ENCODE measurements at places on chromosomes 12 and 14.

- DNase-seq: no peak
Observed at GRCh38 chr12:58720421-58720820, 199.9 kb downstream of the LRIG3 start.

DNA sequence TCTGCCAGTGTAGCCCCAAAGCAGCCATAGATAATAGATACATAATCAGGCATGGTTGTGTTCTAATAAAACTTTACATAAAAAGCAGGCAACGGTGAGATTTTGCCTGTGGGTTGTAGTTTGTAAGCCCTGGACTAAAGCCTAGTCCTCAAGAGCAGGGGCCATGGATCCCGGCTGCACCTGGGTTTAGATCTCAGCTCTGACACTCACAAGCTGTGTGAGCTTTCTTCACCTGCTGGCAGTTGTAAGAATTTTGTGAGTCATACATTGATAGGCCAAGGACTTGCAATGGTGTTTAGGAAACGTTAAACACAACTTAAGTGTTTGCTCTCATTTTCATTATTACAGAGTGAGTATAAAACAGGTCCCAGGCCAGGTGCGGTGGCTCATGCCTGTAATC, 395.8 kb upstream of the TBX3 start:
- DNase-seq: no peak

- peak; percentile 55 for DNase-seq
Observed at GRCh38 chr12:108337235-108338223, 1.6 kb downstream of the CMKLR1 start.

DNA sequence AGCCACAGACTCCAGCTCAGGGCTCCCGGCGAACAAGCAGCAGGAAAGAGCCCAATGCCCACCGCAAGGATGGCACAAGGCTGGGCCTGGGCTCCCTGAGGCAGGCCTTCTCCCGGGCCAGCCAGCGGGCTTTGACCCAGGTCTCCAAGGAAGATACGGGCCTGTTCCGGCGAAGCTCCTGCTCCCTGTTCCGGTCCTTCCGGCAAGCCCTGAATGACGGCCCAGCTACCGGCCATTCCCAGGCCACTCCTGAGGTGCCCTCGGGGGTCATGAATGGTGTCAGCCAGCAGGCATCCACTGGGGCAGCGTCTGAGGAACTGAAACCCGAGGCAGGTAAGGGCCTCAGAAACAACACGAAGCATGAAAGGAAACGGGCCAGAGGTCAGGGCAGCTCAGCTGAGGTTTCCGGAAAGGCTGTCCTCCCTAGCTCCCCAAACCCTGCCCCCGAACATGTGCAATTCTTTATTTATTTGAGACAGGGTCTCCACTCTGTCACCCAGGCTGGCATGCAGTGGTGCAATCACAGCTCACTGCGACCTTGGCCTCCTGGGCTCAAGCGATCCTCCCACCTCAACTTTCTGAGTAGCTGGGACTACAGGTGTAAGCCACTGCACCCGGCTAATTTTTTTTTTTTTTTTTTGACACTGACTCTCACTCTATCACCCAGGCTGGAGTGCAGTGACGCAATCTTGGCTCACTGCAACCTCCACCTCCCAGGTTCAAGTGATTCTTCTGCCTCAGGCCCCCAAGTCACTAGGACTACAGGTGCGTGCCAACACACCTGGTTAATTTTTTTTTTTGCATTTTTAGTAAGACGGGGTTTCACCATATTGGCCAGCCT, 6.0 kb downstream of the EXOC3L4 start:
- DNase-seq: no peak

- no peak for DNase-seq
Observed at GRCh38 chr12:9796346-9796745, 30.9 kb upstream of the KLRF1 start.

DNA sequence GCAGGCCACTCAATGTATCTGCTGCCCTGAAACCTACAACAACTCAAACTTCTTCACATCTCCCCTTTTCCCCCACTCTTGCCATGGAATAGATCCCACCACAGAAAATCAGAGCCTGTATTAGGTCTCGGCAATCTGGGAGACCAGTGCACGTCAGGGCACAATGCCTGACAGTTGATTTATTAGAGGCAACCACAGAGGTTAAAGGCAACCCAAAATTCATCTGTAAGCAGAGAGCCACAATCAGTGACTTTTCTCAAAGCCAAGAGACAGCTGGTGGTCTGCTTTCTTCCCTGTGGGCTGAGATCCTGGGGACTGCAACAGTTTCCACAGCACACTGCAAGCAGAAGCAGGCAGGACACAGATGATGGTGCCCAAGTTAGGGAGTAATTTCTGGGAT, 169.0 kb upstream of the NTF3 start:
- no peak for DNase-seq

- DNase-seq: no peak
Observed at GRCh38 chr12:13595536-13596443, 385.6 kb downstream of the GRIN2B start.

DNA sequence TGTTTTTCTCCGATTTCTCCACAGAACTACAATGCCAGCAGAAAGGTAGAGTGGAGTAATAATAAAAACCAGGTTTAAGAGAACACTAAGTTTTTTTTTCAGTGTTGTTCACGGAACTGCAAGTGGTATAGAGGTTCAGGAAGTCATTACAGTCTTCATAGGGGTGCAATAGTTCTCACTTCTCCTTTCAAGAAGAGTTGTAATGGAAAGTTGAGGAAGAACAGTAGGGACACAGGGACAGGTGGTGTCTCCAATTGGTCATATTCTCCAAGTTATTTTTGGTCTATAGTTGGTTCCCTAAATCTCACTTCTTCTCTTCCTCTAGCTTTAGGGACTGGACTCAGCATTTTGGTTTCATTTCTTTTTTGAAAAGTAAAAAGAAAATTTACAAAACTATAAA, 894.0 kb downstream of the NRXN3 start:
- DNase-seq: no peak

GRCh38 chr12:77723308-77723707, 107.4 kb upstream of the NAV3 start:
- no peak for DNase-seq

DNA sequence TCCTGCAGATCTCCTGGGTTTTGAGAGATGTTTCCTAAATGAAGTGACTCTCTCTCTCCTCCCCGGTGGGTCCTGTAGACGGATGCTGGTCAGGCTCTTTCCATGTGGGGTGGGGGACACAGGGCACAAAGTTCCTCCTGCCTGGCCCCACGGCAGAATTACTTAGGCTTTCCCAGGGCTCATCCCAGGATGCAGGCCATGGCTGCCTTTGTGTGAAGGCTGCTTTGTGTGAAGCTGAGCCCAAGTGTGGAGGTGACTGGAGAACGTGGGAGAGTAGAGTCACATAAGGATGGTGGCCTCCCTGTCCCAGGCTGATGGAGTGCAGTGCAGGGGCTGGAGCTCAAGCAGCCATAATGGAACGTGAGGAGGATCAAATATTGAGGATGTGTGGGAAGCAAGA, 200.2 kb downstream of the ADGRD1 start:
- no peak for DNase-seq

DNA sequence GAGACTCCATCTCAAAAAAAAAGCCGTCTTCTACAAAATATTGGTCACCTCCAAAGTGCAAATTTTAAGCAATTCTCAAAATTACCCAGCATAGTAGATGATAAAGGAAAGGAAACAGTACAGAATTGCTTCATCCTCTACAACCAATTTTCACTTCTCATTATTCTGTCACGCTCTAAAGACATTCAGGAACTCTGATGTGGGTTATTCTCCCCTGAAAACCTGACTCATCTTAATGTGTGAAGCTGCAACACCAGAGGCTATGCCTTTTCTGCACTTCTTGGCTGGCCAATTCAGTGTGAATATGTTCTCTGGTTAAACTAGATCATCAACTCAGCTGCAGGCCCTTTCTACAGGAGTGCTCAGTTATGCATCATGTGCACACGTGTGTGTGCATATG, 11.0 kb downstream of the PTGER2 start:
- DNase-seq: no peak

GRCh38 chr14:98906123-98906995, 365.6 kb downstream of the BCL11B start:
- peak; percentile 73 for DNase-seq

DNA sequence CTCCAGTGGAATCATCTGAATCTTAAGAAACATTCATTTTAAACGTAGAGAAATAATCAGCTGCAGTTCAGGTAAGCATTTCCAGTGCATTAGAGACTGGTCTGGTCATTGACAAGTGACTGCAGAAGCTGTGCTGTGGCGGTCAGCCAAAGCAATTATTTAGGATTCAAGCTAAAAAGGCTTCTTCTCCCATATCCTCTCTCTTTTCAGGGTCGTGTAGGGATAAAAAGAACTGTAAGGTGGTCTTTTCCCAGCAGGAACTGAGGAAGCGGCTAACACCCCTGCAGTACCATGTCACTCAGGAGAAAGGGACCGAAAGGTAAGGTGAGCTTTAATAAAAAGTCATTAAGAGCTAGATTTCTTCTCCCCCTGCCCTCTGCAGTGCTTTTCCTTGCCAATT, 48.1 kb downstream of the MSRB3 start:
- no peak for DNase-seq
